ENCODE measurements at places on chromosomes 7 and 10.
A peak's percentile ranks its signal among the peaks of the same experiment; 100 is the strongest.

- peaks cover 15% of the 10 kb centered on the region for H3K4me1 ChIP-seq
- no peak overlapping the region for H3K27ac ChIP-seq
- no peaks in the 10 kb centered on the region for H3K36me3 ChIP-seq
- no peaks in the 10 kb centered on the region for H3K27me3 ChIP-seq
- DNase-seq, result peak; percentile 36
- H3K4me3 ChIP-seq, result no peak overlapping the region
Measured at GRCh38 chr10:70761727-70762350, 23.3 kb downstream of the TBATA start.

DNA sequence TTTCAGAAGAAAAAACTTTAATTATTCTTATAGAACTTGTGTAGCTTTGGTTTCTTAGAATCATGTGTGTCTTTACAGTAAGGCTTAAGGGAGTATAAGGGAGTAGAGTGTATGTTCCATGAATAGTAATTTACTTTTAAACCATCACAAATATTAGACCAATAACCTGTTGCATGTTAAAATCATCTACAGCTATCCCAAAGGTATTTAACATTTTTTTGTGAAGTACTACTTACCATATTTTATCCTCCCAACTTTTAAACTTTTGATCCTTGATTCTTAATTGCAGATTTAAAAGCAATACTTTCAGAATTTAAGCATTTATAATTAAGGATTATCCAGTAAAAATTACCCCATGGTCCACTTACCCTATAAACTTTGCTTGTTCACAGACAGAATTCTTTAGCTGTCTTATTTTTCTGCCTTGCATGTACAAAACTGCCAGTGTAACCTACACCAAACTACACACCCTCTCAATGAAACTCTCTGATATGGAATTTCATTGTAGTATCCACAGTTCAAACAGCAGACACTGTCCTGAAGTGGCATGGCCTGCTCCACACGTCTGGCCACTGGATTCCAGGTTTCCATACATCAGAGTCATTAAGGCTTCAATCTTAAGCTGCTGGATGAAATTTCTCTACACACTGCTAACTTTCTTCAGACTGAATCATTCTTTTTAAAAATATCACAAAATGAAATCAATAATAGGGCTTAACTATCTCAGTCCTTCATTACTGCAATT lies 5.8 kb downstream of the GLI3 start:
- H3K27ac ChIP-seq, result no peak overlapping the region
- DNase-seq, result no peak
- H3K36me3 ChIP-seq, result no peaks in the 10 kb centered on the region
- no peak overlapping the region for H3K4me3 ChIP-seq
- no peaks in the 10 kb centered on the region for H3K27me3 ChIP-seq

- DNase-seq, result no peak
- no peak overlapping the region for H3K27ac ChIP-seq
- H3K4me1 ChIP-seq, result no peaks in the 10 kb centered on the region
- H3K36me3 ChIP-seq, result no peaks in the 10 kb centered on the region
- H3K4me3 ChIP-seq, result no peak overlapping the region
- H3K27me3 ChIP-seq, result no peaks in the 10 kb centered on the region
Measured at GRCh38 chr10:62627983-62628382, 176.5 kb upstream of the ADO start.

- no peaks in the 10 kb centered on the region for H3K36me3 ChIP-seq
- H3K4me1 ChIP-seq, result no peaks in the 10 kb centered on the region
- H3K27ac ChIP-seq, result no peak overlapping the region
- H3K27me3 ChIP-seq, result no peaks in the 10 kb centered on the region
Measured at GRCh38 chr10:44575601-44576380, 190.9 kb upstream of the CXCL12 start.

DNA sequence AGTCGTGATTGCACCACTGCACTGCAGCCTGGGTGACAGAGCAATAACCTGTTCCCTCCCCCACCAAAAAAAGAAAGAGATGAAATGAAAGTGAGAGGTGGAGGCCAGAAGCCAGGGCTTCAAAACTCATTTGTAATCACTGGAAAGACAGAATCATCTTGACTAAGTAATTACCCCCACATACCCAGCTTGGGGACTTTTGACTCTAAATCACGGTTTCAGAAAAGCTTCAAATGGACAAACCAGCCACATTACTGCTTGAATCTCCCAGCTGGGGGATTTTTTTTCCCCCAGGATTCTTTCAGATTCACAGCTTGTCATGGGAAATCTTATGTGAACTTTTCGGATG lies 361.0 kb downstream of the FRMD4A start:
- no peak overlapping the region for H3K4me3 ChIP-seq
- H3K27ac ChIP-seq, result no peak overlapping the region
- H3K4me1 ChIP-seq, result peaks cover 19% of the 10 kb centered on the region
- no peaks in the 10 kb centered on the region for H3K27me3 ChIP-seq
- no peak for DNase-seq

- H3K4me1 ChIP-seq, result peaks cover 8% of the 10 kb centered on the region
- DNase-seq, result no peak
- no peaks in the 10 kb centered on the region for H3K36me3 ChIP-seq
- H3K4me3 ChIP-seq, result no peak overlapping the region
Measured at GRCh38 chr10:124250506-124250905, 157.1 kb upstream of the CHST15 start.

- H3K4me3 ChIP-seq, result no peak overlapping the region
- no peak overlapping the region for H3K27ac ChIP-seq
- no peaks in the 10 kb centered on the region for H3K27me3 ChIP-seq
- H3K36me3 ChIP-seq, result no peaks in the 10 kb centered on the region
Measured at GRCh38 chr7:73433924-73434700, 534 bp downstream of the FZD9 start.

- H3K36me3 ChIP-seq, result no peaks in the 10 kb centered on the region
- no peak overlapping the region for H3K4me3 ChIP-seq
- no peak for DNase-seq
Measured at GRCh38 chr10:69328380-69328735, 50.1 kb downstream of the HK1 start.

- H3K36me3 ChIP-seq, result no peaks in the 10 kb centered on the region
- H3K27ac ChIP-seq, result no peak overlapping the region
- DNase-seq, result no peak
Measured at GRCh38 chr7:14419531-14419930, 430.1 kb upstream of the ETV1 start.

GRCh38 chr7:15723841-15724240 lies 37.4 kb upstream of the MEOX2 start:
- H3K36me3 ChIP-seq, result no peaks in the 10 kb centered on the region
- H3K27me3 ChIP-seq, result no peaks in the 10 kb centered on the region
- H3K27ac ChIP-seq, result no peak overlapping the region
- H3K4me3 ChIP-seq, result no peak overlapping the region
- no peaks in the 10 kb centered on the region for H3K4me1 ChIP-seq
- DNase-seq, result no peak

GRCh38 chr7:134636008-134636449 lies 10.6 kb upstream of the BPGM start:
- H3K4me1 ChIP-seq, result no peaks in the 10 kb centered on the region
- H3K27ac ChIP-seq, result no peak overlapping the region
- DNase-seq, result no peak
- no peak overlapping the region for H3K4me3 ChIP-seq
- no peaks in the 10 kb centered on the region for H3K36me3 ChIP-seq
- H3K27me3 ChIP-seq, result no peaks in the 10 kb centered on the region

- H3K4me1 ChIP-seq, result no peaks in the 10 kb centered on the region
- H3K4me3 ChIP-seq, result no peak overlapping the region
- H3K27me3 ChIP-seq, result no peaks in the 10 kb centered on the region
- H3K36me3 ChIP-seq, result no peaks in the 10 kb centered on the region
- H3K27ac ChIP-seq, result no peak overlapping the region
- DNase-seq, result no peak
Measured at GRCh38 chr10:4391683-4392082, 434.3 kb upstream of the AKR1E2 start.

GRCh38 chr10:52855546-52856325 lies 83.2 kb upstream of the MBL2 start:
- DNase-seq, result no peak
- H3K36me3 ChIP-seq, result no peaks in the 10 kb centered on the region
- H3K27ac ChIP-seq, result no peak overlapping the region
- no peak overlapping the region for H3K4me3 ChIP-seq
- H3K4me1 ChIP-seq, result no peaks in the 10 kb centered on the region
- H3K27me3 ChIP-seq, result no peaks in the 10 kb centered on the region

GRCh38 chr7:130397051-130397757 lies 16.9 kb downstream of the CPA1 start:
- no peaks in the 10 kb centered on the region for H3K27me3 ChIP-seq
- H3K4me1 ChIP-seq, result no peaks in the 10 kb centered on the region
- no peak overlapping the region for H3K27ac ChIP-seq
- no peak for DNase-seq
- H3K36me3 ChIP-seq, result no peaks in the 10 kb centered on the region
- H3K4me3 ChIP-seq, result no peak overlapping the region

GRCh38 chr10:117743509-117743908 lies 201.0 kb downstream of the EMX2 start:
- no peaks in the 10 kb centered on the region for H3K36me3 ChIP-seq
- H3K27ac ChIP-seq, result no peak overlapping the region
- no peaks in the 10 kb centered on the region for H3K4me1 ChIP-seq

- no peaks in the 10 kb centered on the region for H3K36me3 ChIP-seq
- no peaks in the 10 kb centered on the region for H3K4me1 ChIP-seq
- no peak for DNase-seq
- H3K4me3 ChIP-seq, result no peak overlapping the region
Measured at GRCh38 chr10:117346574-117346973, 28.7 kb downstream of the PDZD8 start.

DNA sequence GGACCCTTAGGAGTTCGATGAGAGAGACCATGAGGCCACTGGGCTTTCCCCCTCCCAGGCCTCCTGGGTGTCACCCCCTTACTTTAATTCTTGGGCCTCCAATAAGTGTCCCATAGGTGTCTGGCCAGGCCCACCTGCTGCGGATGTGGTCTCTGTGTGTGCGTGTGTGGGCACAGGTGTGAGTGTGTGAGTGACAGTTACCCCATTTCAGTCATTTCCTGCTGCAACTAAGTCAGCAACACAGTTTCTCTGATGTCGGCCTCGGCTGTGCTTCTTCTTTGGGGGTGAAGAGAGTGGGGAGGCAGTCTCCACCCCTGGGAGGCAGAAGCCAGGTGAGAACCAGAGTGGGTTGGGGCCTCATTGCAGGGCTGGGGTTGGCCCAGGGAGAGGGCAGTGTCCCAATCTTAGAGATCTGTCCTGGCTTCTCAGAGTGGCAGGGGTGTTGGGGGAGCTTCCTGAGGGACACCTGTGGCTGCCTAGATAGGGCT lies 1.5 kb downstream of the PVRIG start:
- no peaks in the 10 kb centered on the region for H3K36me3 ChIP-seq
- no peak overlapping the region for H3K4me3 ChIP-seq
- no peaks in the 10 kb centered on the region for H3K27me3 ChIP-seq
- H3K4me1 ChIP-seq, result no peaks in the 10 kb centered on the region

DNA sequence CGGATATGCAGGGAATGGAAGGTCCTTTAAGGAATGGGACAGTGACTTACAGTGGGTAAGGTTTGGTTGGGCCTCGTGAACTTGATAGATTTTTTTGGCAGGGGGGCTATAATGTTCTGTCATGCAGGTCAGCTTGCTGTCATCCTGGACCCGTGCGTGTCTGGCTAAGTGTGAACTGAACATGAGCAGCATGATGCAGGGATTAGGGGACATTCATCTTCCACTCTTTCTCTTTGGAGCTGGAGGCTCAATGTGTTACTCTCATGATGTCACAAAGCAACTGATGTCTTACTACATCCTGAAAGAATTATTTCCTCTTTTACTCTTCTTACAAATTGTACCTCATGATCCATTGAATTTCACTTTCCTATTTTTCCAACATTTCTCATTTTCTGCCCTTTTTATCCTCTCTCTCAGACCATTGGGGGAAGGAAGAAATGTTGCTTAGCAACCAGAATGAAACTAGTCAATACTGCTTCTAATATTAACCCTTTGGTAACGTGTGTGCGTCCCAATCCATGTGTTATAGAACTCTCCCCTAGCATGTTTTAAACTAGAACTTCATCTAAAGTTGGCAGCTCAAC lies 549.1 kb downstream of the LRMDA start:
- no peaks in the 10 kb centered on the region for H3K27me3 ChIP-seq
- no peak for DNase-seq
- no peaks in the 10 kb centered on the region for H3K36me3 ChIP-seq
- no peaks in the 10 kb centered on the region for H3K4me1 ChIP-seq
- no peak overlapping the region for H3K4me3 ChIP-seq
- H3K27ac ChIP-seq, result no peak overlapping the region

DNA sequence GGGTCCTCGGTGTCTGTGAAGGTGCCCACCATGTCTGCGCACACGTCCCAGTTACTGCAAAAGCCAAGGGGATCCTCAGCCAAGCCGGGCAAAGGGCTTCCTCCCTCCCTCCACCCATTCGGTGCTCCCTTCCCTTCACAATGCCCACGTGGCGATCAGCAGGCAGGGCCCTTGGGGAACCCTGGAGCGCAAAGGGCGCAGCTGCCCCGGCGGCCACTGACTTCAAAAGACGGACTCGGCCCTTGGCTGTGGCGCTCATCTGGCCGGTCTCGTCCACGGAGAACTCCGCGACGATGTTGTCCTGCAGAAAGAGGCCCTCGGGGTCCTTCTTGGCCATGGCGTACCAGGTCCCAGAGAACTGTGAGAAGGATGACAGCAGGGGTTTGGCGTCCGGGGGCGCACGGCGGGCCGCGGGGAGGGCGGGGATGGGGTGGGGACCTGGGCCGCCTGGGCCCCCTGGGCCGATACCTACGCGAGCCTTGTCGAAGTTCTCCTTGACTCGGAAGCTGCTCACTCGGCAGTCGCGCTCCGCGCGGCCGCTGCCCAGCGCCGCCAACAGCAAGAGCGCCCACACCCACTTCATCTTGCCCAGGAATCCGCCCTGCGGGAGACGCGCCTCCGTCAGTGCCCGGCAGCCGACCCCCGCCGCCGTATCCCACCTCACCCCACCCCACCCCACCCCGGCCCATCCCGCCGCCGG lies 439 bp downstream of the RBP4 start:
- no peak overlapping the region for H3K4me3 ChIP-seq
- H3K4me1 ChIP-seq, result peaks cover 13% of the 10 kb centered on the region
- H3K27me3 ChIP-seq, result peaks cover 16% of the 10 kb centered on the region
- no peak overlapping the region for H3K27ac ChIP-seq
- peak; percentile 14 for DNase-seq

DNA sequence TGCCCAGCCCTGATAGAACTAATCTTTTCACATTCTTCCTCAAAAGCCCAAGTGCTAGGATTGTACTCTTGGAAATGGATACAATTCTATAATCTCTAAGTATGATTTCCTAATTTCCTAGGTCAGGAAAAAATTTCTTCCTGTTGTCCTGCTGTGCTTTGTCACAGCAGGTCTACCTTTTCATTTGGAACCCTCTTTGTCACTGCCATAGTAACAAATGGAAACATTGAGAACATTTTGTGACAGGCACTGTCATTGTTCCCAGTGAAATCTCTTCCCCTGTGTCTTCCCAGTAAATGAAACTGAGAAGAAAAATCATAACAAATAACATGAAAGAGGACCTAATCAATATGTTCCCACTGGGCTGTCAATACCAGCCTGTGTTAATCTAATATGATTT lies 150.9 kb upstream of the KAT6B start:
- no peak overlapping the region for H3K27ac ChIP-seq
- no peak for DNase-seq
- no peak overlapping the region for H3K4me3 ChIP-seq
- H3K4me1 ChIP-seq, result no peaks in the 10 kb centered on the region
- no peaks in the 10 kb centered on the region for H3K27me3 ChIP-seq
